Thoracic aorta (tissue), 2 donors: ENCODE measurements at places on chromosomes 1 and 21. TPM values are rescaled to one million over a fixed set of nuclear protein-coding genes. Genes with fewer than 3 reads are reported as not detected.

GRCh38 chr1:16183179-16183578 lies 27.3 kb upstream of the EPHA2 start:
- peaks cover 23% of the 10 kb centered on the region for H3K4me1 ChIP-seq
- no peaks in the 10 kb centered on the region for H3K27me3 ChIP-seq
- H3K36me3 ChIP-seq, result no peaks in the 10 kb centered on the region
- H3K4me3 ChIP-seq, result no peak overlapping the region
- H3K27ac ChIP-seq, result peak overlapping the region; percentile 94

BRINP3 gene
- 6.0 TPM for total RNA-seq

- no peak for DNase-seq
- H3K36me3 ChIP-seq, result no peaks in the 10 kb centered on the region
- no peaks in the 10 kb centered on the region for H3K27me3 ChIP-seq
- H3K4me3 ChIP-seq, result no peak overlapping the region
These were observed 119.0 kb upstream of the UBE2U start for GRCh38 chr1:64084451-64084850.

ROR1 gene
- total RNA-seq, result 41.2 TPM

DNA sequence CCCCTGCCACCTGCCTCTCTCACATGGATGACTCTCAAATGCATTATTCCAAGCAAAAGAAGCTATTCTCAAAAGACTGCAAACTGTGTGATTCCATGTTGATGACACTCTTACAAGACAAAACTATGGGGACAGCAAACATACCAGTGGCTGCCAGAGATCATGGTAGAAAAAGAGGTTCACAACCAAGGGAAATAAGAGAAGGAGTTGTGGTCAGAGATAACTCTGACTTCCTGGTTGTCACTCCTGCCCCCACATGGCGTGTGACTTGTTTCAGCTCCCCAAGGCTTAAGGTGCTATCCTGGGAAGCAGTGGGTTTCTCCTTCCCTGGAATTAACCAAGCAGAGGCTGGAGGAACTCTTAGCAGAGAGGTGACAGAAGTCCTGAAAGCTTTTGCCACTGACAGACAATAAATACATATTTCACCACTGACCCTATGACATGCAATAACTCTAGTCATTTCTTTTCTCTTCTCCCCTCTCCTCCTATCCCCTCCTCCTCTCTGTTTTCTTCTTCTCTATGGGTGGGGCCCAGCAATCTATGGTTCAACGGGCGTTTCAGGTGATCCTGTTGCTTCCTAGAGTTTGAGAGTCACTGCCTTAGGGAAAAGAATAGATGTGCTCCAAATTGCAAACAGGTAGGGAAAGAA lies 185.1 kb downstream of the FCRL5 start:
- H3K27ac ChIP-seq, result no peak overlapping the region
- no peak for DNase-seq
- H3K4me1 ChIP-seq, result no peaks in the 10 kb centered on the region
- no peak overlapping the region for H3K4me3 ChIP-seq

GRCh38 chr1:234533975-234534876 lies 55.2 kb upstream of the TARBP1 start:
- H3K27me3 ChIP-seq, result no peaks in the 10 kb centered on the region
- peaks cover 68% of the 10 kb centered on the region for H3K4me1 ChIP-seq
- DNase-seq, result peak; percentile 87
- peak overlapping the region; percentile 98 for H3K27ac ChIP-seq
- H3K36me3 ChIP-seq, result no peaks in the 10 kb centered on the region

GRCh38 chr1:182032251-182032650 lies 29.3 kb downstream of the ZNF648 start:
- H3K27ac ChIP-seq, result no peak overlapping the region
- H3K4me3 ChIP-seq, result no peak overlapping the region
- no peaks in the 10 kb centered on the region for H3K27me3 ChIP-seq
- DNase-seq, result no peak
- no peaks in the 10 kb centered on the region for H3K4me1 ChIP-seq

CFAP74 gene
- total RNA-seq, result not detected

DNA sequence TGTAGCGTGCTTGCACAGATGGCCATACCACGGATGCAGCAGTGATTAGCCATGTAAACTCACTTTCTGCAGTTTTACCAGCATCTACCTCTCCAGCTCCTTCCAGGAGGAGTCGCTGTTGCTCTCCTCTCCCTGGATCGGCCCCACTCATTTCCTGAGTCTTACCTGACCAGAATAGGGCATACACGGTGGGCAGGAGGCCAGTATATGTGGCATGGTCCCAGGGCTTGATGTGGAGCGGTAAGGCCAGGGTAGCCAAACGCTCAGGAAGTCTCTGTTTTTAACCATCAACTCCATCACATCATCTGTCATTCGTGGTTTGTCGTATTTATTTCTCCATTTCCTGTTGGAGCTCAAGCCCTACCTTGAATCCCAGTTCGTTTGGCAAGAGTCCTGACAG lies 163.4 kb upstream of the USP24 start:
- no peak overlapping the region for H3K4me3 ChIP-seq
- no peaks in the 10 kb centered on the region for H3K4me1 ChIP-seq
- no peaks in the 10 kb centered on the region for H3K36me3 ChIP-seq
- H3K27me3 ChIP-seq, result no peaks in the 10 kb centered on the region
- no peak overlapping the region for H3K27ac ChIP-seq

CCDC181 gene
- total RNA-seq, result 0.54 TPM

DNA sequence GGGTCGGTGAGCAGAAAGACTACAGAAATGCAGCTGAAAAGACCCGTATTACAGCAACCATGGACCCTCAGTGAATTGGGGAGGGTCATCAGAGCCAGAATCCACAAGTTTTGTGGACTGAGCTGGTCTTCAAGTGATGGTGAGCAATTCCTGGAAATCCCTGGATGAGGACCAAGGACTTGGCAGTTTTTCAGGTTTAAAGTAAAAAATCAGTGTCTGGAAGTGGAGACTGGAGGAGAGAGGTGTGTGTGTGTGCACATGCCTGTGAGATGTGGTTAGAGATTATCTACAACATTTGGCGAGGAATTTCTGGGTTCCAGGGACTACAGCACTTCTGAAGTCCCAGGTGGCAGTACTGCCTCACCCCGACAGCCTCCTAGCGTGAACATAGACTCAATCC lies 56.4 kb downstream of the KIRREL1 start:
- H3K36me3 ChIP-seq, result no peaks in the 10 kb centered on the region
- H3K4me3 ChIP-seq, result no peak overlapping the region
- no peaks in the 10 kb centered on the region for H3K27me3 ChIP-seq

- no peak overlapping the region for H3K4me3 ChIP-seq
- H3K4me1 ChIP-seq, result no peaks in the 10 kb centered on the region
- no peaks in the 10 kb centered on the region for H3K36me3 ChIP-seq
- no peaks in the 10 kb centered on the region for H3K27me3 ChIP-seq
These were observed 197.4 kb downstream of the RRAGC start for GRCh38 chr1:38662126-38662525.

GRCh38 chr1:70164350-70164749 lies 41.0 kb downstream of the LRRC40 start:
- no peak overlapping the region for H3K4me3 ChIP-seq
- H3K4me1 ChIP-seq, result no peaks in the 10 kb centered on the region
- no peak for DNase-seq
- H3K27me3 ChIP-seq, result no peaks in the 10 kb centered on the region

GRCh38 chr1:244087021-244087560 lies 36.0 kb downstream of the ZBTB18 start:
- no peak for DNase-seq
- H3K27ac ChIP-seq, result no peak overlapping the region
- no peaks in the 10 kb centered on the region for H3K4me1 ChIP-seq

- no peak overlapping the region for H3K4me3 ChIP-seq
- no peak for DNase-seq
- no peaks in the 10 kb centered on the region for H3K27me3 ChIP-seq
- H3K27ac ChIP-seq, result no peak overlapping the region
- H3K36me3 ChIP-seq, result no peaks in the 10 kb centered on the region
These were observed 160.6 kb upstream of the C21orf91 start for GRCh38 chr21:17979763-17980162.

CLEC20A gene
- total RNA-seq, result 3.0 TPM

GRCh38 chr1:2292725-2293450 lies 64.8 kb downstream of the SKI start:
- H3K36me3 ChIP-seq, result no peaks in the 10 kb centered on the region
- no peaks in the 10 kb centered on the region for H3K27me3 ChIP-seq
- peaks cover 66% of the 10 kb centered on the region for H3K4me1 ChIP-seq
- no peak overlapping the region for H3K4me3 ChIP-seq
- H3K27ac ChIP-seq, result peak overlapping the region; percentile 86

DNA sequence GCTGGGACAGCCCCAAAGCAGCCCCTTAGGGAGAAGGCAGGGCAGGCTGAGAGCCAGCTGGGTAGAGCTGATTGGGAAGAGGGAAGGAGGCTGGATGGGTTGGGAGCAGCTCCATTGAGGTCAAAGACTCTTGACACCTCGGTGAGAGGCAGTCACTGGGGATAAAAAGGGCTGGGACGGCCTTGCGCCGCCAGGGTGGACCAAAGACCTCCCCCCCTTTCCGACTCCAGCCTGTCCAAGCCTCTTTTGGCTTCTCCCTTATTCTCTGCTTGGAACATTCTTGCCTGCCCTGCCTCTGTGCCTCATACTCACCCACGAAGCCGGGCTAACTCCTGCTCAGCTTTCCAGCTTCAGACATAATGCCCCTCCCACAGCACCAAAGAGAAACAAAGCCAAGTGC lies 51.1 kb downstream of the LRRC38 start:
- H3K36me3 ChIP-seq, result no peaks in the 10 kb centered on the region
- H3K4me3 ChIP-seq, result no peak overlapping the region
- DNase-seq, result no peak
- H3K27me3 ChIP-seq, result no peaks in the 10 kb centered on the region

DNA sequence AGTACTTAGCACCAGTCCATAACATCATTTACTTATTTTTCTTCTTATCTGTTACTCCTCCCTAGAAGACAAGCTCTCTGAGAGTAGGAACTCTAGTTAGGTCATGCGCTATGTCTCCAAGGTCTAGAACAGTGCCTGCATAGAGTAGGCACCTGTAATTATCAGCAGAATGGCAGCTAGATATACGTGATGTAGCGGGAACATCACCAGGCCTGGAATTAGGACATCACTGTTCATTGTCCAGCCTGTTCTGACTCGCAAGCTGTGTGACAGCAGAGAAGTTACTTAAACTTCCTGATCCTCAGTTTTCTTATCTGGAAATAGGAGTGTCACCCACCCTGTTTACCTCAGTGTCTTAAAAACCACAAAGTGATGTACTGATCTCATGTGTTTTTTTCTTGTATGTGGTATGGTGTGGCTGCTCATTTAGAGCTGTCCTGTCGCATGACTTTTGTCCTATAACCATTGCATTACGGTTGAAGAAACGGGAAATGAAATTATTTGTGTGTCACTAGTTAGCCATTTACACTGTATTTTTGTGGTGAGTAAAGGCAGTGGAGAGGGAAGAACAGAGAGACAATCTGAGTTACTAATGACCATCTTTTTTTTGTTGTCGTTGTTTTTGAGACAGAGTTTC lies 37.1 kb upstream of the EXO1 start:
- no peak overlapping the region for H3K27ac ChIP-seq
- no peak overlapping the region for H3K4me3 ChIP-seq
- H3K27me3 ChIP-seq, result no peaks in the 10 kb centered on the region
- no peaks in the 10 kb centered on the region for H3K36me3 ChIP-seq
- no peaks in the 10 kb centered on the region for H3K4me1 ChIP-seq

- H3K27ac ChIP-seq, result no peak overlapping the region
- H3K36me3 ChIP-seq, result no peaks in the 10 kb centered on the region
- no peak overlapping the region for H3K4me3 ChIP-seq
- DNase-seq, result no peak
- no peaks in the 10 kb centered on the region for H3K4me1 ChIP-seq
These were observed 93.4 kb upstream of the CASZ1 start for GRCh38 chr1:10889650-10890353.

DNA sequence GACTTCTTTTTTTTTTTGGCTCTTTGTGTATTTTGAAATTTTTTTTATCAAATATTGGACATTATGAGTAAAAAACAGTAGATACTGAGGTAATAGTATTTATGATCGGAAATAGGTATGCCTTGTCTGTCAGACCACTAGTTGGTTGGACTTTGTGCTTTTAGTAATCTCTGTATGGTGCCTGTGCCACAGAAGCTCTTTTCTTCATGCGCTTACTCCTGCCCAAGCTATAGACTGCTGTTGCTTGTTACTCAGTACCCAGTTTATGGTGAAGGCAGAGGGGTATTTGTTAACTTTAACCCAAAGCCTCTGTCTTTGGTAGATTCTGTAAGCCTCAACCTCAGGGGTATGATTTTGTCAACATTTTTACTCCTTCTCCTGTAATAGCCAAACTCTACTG lies 8.6 kb downstream of the SLC30A7 start:
- peaks cover 21% of the 10 kb centered on the region for H3K36me3 ChIP-seq
- no peak for DNase-seq
- H3K4me3 ChIP-seq, result no peak overlapping the region
- no peaks in the 10 kb centered on the region for H3K4me1 ChIP-seq
- no peak overlapping the region for H3K27ac ChIP-seq

DISP3 gene
- total RNA-seq, result not detected

GRCh38 chr1:184941735-184942134 lies 32.6 kb downstream of the NIBAN1 start:
- DNase-seq, result no peak
- no peak overlapping the region for H3K4me3 ChIP-seq
- H3K4me1 ChIP-seq, result peaks cover 43% of the 10 kb centered on the region
- no peaks in the 10 kb centered on the region for H3K36me3 ChIP-seq

A3GALT2 gene
- total RNA-seq, result 0.54 TPM

SYPL2 gene
- total RNA-seq, result 4.2 TPM

GPR52 gene
- total RNA-seq, result 0.68 TPM

TTC22 gene
- total RNA-seq, result not detected

DNA sequence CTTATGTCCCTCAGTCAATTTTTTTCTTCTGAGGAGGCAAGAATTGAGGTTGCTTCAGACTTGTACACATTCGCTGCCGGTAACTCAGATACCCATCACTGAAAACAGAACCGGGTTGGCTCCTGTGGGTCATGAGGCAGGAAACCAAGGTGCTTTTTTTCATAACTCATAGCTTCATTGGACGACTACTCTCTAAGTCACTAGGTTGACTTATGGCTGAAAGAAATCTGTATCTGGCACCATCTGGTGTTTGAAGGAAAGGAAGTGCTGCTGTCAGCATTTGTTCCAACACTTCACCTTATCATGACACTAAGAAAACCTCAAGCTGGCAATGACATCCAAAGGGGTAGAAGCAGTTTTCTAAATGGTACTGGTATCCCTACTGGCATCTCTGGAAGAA lies 82.3 kb downstream of the TBX19 start:
- no peak overlapping the region for H3K27ac ChIP-seq
- no peak overlapping the region for H3K4me3 ChIP-seq
- DNase-seq, result no peak
- H3K4me1 ChIP-seq, result no peaks in the 10 kb centered on the region

GRCh38 chr1:215282557-215282956 lies 200.0 kb downstream of the KCNK2 start:
- no peaks in the 10 kb centered on the region for H3K27me3 ChIP-seq
- H3K36me3 ChIP-seq, result no peaks in the 10 kb centered on the region
- H3K27ac ChIP-seq, result no peak overlapping the region
- no peaks in the 10 kb centered on the region for H3K4me1 ChIP-seq
- no peak overlapping the region for H3K4me3 ChIP-seq

AMPD1 gene
- total RNA-seq, result 0.41 TPM

GRCh38 chr21:42389449-42389835 lies 6.4 kb downstream of the TMPRSS3 start:
- no peak overlapping the region for H3K27ac ChIP-seq
- no peak for DNase-seq
- no peaks in the 10 kb centered on the region for H3K4me1 ChIP-seq
- no peaks in the 10 kb centered on the region for H3K36me3 ChIP-seq
- H3K27me3 ChIP-seq, result no peaks in the 10 kb centered on the region
